PC-9 (cell line): ENCODE measurements at places on chromosomes 11 and 22. TPM values are rescaled to one million over a fixed set of nuclear protein-coding genes. Genes with fewer than 3 reads are reported as not detected.
A peak's percentile ranks its signal among the peaks of the same experiment; 100 is the strongest.

GRCh38 chr11:133123366-133123765 is 408.9 kb downstream of the OPCML start:
- DNase-seq, result no peak

DNA sequence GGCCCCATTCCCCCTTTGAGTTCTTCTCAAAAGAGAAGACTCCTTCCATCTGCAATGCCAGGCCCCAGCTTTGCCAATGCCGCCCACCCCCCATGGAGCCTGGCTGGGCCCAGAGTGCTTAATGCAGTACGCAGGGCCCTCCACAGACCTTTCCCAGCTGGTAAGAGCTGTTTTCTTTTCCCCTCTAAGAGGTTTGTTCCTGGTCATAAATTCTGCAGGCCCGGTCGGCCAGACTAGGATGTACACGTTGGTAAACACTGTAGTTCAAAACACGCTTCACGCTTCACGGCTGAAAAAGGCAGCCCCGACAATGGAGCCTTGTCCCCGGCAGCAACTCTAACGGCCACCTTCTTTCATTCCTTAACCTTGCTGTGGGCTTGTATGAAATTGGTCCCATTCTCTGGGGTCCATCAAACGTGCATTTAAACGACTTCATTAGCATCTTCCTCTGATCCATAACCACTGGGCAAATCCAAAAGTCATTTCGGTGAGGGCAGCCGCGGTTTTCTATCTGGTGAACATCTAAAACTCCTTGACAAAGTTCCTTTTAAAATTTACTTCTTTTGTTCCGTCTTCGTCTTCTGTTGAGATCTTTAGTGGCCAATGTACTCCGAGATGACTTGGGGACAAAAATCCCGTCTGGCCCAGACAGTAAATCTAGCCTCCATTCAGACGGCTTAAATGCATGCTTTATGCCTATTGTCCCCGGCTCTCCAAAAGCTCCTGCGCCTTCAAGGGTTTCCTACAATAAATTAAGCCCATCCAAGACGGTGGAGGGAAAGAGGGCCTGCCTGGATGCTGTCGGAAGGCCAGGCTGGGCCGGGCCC is 60.0 kb upstream of the MYEOV start:
- DNase-seq, result no peak

The LRRC74B gene
- total RNA-seq, result 0.25 TPM in 1 of 2 replicates, not detected in the other

GRCh38 chr11:43164831-43165230 is 147.0 kb upstream of the API5 start:
- DNase-seq, result no peak

- DNase-seq, result peak; percentile 43
Observed at GRCh38 chr11:66723693-66724092, 5.3 kb downstream of the SPTBN2 start.

The OR51E2 gene
- not detected in 2 replicates for total RNA-seq

DNA sequence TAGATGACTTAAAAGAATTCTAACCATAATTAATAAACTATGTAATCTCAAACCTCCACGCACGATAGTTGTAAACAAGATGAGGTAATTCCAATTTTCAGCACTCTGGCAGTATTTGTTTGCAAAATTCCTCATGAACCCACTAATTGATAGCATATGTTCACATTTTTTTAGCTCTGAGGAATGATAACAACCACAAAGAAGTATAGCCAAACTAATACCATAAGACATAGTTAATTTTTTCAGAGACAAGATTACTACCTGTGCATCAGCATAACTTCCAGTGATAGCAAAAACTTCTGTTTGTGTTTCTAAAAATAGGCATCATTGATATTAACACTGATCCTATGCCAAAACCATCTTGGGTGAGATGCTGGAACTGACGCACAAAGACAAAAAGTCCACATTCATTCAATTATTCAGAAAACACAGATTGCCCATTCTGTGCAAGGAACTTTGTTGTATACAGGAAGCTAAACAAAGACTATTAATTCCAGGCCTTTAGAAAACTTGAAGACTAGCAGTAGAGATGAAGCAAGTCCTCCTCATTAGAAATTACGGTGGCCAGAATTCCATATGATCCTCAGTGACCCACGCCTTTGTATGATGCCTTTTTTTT is 57.7 kb downstream of the PDGFD start:
- no peak for DNase-seq

DNA sequence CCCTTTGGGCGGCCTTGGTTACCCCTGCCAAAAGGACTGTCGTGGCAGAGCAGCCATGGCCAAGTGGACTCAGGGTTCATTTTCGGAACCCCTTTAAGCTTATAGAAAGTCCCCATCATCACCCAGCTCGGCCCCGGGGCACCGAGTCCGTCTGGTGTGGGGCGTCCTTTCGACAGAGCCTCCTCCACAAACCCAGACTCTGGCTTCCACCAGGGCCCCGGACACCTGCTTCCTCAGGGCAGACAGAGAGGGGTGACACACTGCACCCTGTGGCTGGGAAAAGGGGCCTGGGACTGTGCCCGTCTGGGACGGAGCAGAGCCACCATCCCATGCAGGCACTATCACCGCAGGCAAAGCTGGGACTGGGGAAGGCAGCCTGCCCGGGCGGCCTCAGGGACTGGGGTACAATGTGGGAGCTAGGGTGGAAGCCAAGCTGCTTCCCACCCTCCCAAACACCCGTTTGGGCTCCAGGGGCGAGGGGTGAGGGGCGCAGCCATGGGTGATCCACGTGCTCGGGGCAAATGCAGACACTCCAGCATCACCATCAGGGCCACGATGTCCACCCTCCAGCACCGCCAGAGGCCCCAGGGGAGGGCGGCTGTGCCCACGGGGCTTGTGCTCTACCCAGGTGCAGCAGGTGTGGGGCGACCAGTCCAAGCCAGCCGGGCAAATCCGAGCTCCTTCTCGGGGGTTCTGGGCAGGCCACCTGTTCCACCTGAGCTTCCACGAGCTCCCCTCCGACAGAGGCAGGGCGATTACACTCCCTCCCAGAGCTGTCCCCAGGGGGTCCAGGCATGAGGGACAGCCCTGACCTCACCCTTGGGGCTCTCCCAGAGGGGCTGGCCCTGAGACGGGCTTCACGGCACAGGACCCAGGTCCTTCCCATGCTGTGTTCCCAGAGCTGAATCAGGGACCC is 11.7 kb upstream of the MRPL23 start:
- no peak for DNase-seq

DNA sequence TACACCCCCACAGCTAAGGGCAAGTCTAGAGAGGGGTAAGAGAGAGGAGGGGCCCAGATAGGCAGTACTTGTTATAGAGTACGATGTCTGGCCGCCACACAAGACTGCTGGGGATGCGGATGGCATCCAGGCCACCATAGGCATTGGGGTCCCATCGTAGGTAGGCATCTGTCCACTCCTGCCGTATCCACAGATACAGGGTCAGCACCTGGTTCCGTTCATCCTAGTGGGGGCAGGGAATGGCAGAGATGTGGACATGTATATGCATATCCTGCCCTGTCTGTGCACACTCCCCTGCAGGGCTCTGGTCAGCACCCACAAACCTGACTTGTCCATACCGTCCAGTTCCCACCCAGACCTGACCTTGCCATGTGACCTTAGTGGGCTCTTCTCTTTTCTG is 2.1 kb downstream of the CHRNA10 start:
- DNase-seq, result no peak

DNA sequence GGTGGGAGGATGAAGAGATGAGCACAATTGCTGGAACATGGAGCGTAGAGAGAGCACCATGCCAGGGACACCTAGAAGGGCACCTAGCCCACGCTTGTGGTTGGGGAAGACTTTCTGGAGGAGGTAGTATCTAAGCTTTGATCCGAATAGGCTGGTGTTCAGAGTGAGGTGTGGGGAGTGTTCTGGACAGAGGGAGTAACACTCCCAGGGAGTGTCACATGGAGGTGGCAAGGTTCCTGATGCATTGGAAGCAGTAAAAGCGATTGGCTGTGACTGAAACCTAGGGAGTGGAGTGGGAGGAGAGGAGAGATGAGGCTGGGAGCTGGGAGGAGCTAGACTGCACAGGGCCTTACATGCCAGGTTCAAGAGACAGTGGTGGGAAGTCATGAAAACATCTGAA is 188.0 kb upstream of the NCAM1 start:
- DNase-seq, result no peak

DNA sequence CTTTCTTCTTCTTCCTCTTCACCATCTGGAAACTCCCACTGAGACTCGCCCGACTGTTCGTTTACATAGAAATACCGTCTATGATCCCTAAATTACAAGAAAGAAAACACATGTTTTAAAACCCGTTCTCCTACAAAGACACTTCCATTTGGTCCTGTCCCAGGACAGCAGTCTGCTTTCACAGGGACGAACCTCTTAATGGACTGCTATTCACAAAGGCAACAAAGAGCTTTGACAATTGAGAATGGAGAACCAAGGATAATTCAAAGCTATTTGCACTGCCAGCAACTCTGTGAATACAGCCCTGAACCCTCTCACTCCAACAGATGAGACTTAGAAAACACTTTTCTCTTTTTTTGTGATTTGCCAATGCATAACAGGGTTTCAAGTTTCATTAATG is 16.3 kb upstream of the AGBL2 start:
- no peak for DNase-seq

DNA sequence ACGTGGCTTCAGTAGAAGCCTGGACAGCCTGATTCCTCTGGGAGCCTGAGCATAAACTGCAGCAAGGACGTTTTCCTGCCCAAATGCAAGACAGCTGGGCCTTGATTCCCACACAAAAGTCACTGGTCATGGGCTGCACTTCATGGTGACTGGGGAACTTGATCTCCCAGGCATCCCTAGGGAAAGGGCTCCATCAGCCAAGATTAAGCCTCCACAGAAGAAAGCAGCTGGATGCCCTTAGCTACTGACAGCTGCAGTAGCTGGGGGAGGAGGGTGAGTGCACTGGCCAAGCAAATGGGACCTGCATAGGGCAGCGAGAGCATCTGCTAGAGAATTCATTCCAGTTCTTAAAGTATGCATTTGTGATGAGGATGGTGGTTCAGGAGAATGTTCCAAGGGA is 267.4 kb upstream of the ISX start:
- DNase-seq, result no peak

The C11orf52 gene
- total RNA-seq, result 2.9 and 6.4 TPM in 2 replicates

DNA sequence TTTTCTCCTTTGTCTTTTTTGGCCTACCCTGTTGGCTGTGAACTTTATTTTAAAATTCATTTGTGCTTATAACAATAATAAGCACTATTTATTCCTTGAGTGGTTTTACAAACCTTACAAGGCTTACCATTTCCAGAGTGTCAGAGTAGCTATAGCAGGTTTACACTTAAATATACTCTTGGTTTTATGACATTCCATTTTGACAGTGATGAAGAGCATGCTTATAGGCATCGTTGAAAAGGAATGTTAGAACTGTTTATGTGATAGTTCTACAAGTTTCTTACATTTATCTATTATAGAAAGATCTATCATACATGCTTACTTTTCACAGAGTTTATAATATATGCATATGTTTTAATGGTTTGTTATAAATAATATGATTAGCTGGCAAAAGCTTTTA is 84.1 kb downstream of the PDE3B start:
- DNase-seq, result no peak
